Cerebellum (tissue), 4 donors: ENCODE measurements at places on chromosomes 3 and 15.

DNA sequence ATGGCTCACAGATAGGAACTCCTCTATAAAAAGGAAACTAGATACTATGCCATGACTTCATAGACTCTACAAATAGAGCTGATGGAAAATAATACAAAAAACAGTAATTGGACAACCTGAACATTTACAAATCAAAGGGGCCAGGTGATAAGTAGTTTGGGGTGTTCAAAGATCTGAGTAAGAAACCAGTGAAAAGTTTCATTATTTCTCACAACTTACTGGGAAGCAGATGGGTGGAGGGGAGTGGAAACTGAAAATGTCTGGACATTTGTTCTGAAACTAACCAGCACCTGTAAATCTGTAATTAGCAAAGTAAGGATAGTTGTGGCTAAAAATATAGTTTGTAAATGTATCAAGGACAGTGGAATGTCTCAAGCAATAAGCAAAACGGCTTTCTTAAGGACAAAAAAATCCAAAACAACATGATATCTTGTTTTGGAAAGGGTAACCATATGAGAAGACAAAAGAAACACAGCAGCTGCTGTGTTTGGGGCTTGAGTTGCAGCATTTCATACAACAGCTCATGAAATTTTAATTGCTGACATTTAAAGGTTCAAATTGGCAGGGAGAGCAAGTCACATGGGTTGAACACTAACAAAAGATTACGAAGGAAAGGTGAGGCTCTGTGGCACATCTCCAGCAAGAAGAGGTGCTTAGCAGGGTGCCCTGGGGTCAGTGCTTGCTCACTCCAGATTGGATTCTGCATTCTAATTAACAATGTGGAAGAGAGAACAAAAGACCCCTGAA, 26.8 kb upstream of the THBS1 start:
- no peak for DNase-seq

GRCh38 chr3:111690242-111690641, 95.1 kb upstream of the ZBED2 start:
- no peak for DNase-seq

DNA sequence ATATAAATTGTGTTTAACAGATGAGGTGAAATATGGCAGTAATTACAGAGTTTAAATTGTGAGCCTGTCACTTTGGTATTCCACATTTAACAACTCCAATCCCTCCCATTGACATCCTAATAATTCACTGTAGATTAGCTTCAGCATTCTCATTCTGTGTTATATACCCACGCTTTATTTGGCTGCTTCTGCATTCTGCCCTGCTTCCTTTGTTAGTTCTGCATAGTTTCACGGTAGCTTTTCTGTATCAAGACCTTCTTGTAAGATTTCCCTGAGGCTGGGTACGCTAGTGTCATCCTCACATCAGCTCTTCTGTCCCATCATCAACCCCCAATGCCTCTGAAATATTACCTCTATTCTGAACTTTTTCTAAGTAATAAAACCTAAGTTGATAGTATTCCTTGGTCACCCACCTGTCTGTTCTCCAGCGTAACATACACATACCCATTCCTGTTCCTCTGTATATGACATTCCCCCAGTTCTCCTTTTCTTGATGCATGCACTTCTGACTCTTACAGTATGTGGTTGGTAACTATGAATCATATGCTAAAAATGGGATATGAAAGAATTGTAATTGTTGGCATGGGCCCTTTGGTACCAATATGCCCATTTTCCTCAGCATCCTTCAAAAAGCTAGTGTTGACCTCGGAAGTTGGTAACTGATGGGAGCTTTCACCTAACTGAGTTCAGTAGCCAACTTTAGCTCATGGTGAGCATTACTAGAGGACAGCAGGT, 171.2 kb downstream of the KLHL25 start:
- no peak for DNase-seq

GRCh38 chr3:135158520-135158919, 363.5 kb downstream of the EPHB1 start:
- no peak for DNase-seq

DNA sequence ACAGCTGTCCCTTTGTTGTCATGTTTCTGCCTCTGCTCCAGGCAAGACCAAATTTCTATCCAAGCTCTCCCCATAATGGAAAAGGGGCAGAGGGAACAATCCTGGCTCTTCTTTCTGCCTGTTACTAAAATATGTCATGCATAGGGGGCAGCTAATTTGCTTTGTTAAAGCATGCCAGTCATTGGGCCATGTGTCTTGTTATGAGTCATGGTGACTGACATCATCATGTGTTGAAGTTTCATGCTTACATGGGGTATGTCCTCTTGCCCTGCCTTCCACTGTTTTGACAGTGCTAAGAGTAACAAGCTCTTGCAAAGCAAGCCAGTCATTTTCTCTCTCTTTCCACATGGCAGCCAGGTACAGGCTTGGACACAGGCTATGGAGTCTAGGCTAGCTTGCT, 268.9 kb downstream of the GABRB3 start:
- no peak for DNase-seq

DNA sequence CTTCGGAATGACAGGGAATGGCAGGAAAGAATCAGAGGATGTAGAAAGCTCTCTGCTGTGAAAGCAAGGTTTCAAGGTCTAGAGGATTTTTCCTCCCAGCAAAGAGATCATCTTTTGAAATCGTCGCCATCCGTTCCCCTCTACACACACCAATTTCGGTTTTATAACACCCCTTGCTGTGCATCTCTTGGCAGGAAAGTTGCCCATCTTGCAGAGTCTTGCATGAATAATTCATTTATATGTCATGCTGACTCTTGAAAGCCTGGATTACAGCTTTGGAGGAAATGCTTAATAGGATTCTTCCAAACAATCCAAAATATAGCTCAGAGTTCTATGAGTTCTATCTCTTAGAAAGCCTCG, 262.7 kb downstream of the CHL1 start:
- DNase-seq = peak; percentile 55
